ENCODE measurements at places on chromosomes 4 and X. TPM values are rescaled to one million over a fixed set of nuclear protein-coding genes. Genes with fewer than 3 reads are reported as not detected.

- no peak for DNase-seq
- H3K4me1 ChIP-seq = peaks cover 27% of the 10 kb centered on the region
- no peak overlapping the region for H3K27ac ChIP-seq
- H3K4me3 ChIP-seq = no peak overlapping the region
Measured at GRCh38 chr4:137299281-137299680, 233.0 kb downstream of the PCDH18 start.

DNA sequence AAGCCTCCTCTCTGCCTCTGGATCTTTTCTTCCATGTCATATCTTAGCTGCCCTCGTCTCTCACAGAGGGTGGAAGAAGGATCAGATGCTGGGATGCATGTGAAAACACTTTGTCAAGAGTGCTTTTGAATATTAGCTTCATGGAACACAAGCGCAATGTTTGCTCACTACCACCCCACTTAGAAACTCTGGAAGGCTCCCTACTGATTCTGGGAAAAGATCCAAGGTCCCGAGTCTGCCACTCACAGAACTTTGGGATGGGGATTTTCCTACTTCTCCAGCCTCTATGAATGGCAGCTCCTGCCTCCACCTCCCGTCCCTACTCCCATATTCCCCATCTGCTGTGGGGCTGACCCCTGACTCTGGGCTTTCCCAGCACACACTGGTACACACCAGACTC is 40.2 kb upstream of the CRMP1 start:
- no peak overlapping the region for H3K4me3 ChIP-seq
- H3K36me3 ChIP-seq = no peaks in the 10 kb centered on the region
- peaks cover 5% of the 10 kb centered on the region for H3K27me3 ChIP-seq
- no peak overlapping the region for H3K27ac ChIP-seq
- H3K4me1 ChIP-seq = no peaks in the 10 kb centered on the region

Gene SLC4A4
- total RNA-seq = 17.2 TPM

DNA sequence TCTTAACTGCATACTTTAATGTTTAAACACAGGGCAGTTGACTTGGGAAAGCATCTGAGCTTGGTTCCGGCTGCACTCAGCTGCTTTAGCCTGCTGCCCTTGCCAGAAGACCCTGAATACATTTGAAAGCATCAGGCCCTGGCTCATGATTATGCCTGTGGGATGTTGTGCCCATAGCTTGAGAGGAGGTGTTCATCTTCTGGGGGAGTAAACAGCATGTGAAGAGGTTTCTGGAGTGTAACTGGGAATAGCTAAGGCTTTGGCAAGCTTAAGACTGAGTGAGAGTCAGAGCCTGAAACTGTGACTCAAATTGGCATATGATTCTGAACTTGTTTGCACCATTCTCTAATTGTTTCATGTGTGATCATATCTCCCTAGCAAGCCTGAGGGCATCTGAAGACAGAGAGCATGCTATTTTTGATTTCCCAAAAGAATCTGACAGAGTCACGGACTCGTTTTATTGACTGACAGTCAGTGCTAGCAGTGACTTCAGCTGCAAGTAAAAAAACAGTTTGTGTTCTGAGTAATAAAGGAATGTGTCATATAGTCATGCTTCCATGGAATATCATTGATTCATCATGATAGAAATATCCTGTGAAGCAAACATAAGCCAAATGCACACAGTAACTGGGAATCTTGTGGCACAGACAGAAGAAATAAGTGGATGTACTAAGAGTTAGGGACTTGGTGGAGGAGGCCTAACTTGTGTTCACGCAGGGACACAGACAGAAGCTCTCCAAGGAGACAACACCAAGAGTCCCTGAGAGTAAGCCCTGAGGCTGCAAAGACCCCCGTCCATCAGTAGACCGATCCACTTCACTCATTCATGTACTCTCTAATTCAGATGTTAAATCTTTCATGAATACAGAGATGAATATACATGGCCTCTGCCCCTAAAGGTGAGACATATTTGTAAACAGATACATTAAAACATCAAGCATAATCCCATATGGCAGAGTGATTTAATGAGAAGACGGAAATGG is 100.7 kb downstream of the SYNPO2 start:
- H3K36me3 ChIP-seq = peaks cover 17% of the 10 kb centered on the region
- peak; percentile 100 for DNase-seq
- peaks cover 80% of the 10 kb centered on the region for H3K4me1 ChIP-seq
- no peaks in the 10 kb centered on the region for H3K27me3 ChIP-seq
- peak overlapping the region; percentile 64 for H3K4me3 ChIP-seq

All from HFFc6 (cell line).